ENCODE measurements at places on chromosomes 4 and X. TPM values are rescaled to one million over a fixed set of nuclear protein-coding genes. Genes with fewer than 3 reads are reported as not detected.

GRCh38 chr4:139972305-139972704 is 181.7 kb downstream of the MAML3 start:
- H3K4me1 ChIP-seq = no peaks in the 10 kb centered on the region
- H3K4me3 ChIP-seq = no peak overlapping the region
- no peaks in the 10 kb centered on the region for H3K27me3 ChIP-seq
- DNase-seq = no peak
- no peak overlapping the region for H3K27ac ChIP-seq

The TMEM271 gene
- 0.58 TPM for polyA plus RNA-seq

- H3K27ac ChIP-seq = no peak overlapping the region
- H3K4me1 ChIP-seq = no peaks in the 10 kb centered on the region
- DNase-seq = no peak
- no peaks in the 10 kb centered on the region for H3K27me3 ChIP-seq
- no peak overlapping the region for H3K4me3 ChIP-seq
Measured at GRCh38 chr4:67036791-67037190, 508.5 kb downstream of the CENPC start.

The CXCL11 gene
- 0.30 TPM for polyA plus RNA-seq

The SPANXA2 gene
- polyA plus RNA-seq = not detected

- DNase-seq = no peak
- H3K4me3 ChIP-seq = no peak overlapping the region
- H3K27me3 ChIP-seq = no peaks in the 10 kb centered on the region
- no peak overlapping the region for H3K27ac ChIP-seq
Measured at GRCh38 chrX:108468486-108468885, 28.8 kb downstream of the COL4A5 start.

The ARR3 gene
- 0.43 TPM for polyA plus RNA-seq

The QRFPR gene
- 0.97 TPM for polyA plus RNA-seq

GRCh38 chr4:176492646-176493302 is 173.0 kb downstream of the SPCS3 start:
- no peak for DNase-seq
- no peaks in the 10 kb centered on the region for H3K4me1 ChIP-seq
- no peaks in the 10 kb centered on the region for H3K36me3 ChIP-seq
- no peaks in the 10 kb centered on the region for H3K27me3 ChIP-seq
- no peak overlapping the region for H3K4me3 ChIP-seq
- no peak overlapping the region for H3K27ac ChIP-seq

The UGT2B10 gene
- polyA plus RNA-seq = 0.25 TPM

All from large intestine (tissue), 12 donors.